Heart left ventricle (tissue), 16 donors: ENCODE measurements at places on chromosomes 16 and 17. TPM values are rescaled to one million over a fixed set of nuclear protein-coding genes. Genes with fewer than 3 reads are reported as not detected.
A peak's percentile ranks its signal among the peaks of the same experiment; 100 is the strongest.

Gene TEKT5
- 0.51 TPM for total RNA-seq

- peak overlapping the region; percentile 26 for H3K4me3 ChIP-seq
- DNase-seq = peak; percentile 87
- peaks cover 44% of the 10 kb centered on the region for H3K27me3 ChIP-seq
- H3K4me1 ChIP-seq = peaks cover 22% of the 10 kb centered on the region
- H3K36me3 ChIP-seq = no peaks in the 10 kb centered on the region
Observed at GRCh38 chr17:60139438-60140285, 10.1 kb upstream of the CA4 start.

DNA sequence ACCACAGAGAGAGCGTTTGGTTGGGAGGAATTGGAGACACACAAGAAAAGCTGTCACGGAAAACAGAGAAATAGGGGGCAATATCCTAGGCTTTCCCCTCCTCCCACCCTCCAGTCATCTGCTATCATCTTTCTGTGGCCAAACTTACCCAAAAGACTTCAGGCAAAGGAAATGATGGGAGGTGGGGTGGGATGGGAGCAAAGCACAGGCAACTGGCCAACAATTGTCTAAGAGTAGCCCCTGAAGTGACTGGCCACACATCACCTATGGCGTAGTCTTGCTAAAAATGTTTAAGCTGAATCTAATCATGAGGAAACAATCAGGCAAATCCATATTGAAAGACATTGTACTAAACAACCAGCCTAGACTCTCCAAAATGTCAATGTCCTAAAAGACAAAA is 46.9 kb upstream of the ALOX12 start:
- DNase-seq = no peak
- no peaks in the 10 kb centered on the region for H3K36me3 ChIP-seq
- H3K4me3 ChIP-seq = no peak overlapping the region
- no peak overlapping the region for H3K27ac ChIP-seq
- H3K27me3 ChIP-seq = no peaks in the 10 kb centered on the region

DNA sequence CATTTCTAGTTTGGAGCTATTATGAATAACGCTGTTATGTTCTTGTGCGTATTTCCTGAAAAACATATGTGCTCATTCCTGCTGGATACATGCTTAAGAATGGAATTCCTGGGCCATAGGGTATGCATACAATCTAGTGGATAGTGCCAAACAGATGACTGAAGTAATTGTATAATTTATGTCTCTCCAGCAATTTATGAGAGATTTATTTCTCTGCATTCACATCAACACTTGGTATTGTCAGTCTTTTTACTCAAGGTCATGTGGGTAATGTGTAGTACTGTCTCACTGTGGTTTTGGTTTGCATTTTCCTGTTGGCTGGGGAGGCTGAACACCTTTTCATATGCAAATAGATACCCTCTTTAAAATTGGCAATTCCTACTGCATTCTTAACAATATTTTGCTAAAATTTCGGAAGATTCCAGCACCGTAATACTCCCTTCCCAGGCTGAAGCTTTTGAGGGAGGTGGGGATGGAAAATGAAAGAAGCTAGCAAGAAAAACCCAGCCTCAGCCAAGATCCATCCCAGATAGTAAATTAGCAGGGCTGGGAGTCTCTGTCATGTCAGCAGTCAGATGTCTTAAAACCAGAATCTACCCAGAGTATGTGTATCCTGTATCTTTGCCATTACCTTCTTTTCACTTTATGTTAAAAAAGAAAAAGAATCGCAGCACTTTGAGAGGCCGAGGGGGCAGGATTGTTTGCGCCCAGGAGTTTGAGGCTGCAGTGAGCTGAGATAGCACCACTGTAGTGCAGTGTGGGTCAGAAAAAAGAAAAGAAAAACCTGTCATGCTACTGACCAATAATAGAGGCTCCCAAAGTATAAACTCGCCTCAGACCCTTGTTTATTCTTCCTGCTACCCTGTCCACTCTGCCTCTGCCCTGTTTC is 204.9 kb downstream of the LGALS9B start:
- H3K4me1 ChIP-seq = peaks cover 3% of the 10 kb centered on the region
- no peak overlapping the region for H3K27ac ChIP-seq
- no peaks in the 10 kb centered on the region for H3K27me3 ChIP-seq
- no peak for DNase-seq
- peaks cover 5% of the 10 kb centered on the region for H3K36me3 ChIP-seq

Gene CASKIN1
- total RNA-seq = 7.0 TPM

DNA sequence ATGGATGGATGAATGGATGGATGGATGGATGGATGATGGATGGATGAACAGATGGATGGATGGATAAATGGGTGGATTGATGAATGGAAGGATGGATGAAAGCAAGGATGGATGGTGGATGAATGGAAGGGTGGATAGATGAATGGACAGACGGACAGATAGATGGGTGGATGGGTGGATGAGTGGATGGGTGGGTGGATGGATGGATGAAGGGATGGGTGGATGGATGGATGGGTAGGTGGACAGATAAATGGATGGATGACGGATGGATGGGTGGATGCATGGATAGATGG is 14.9 kb downstream of the SRL start:
- DNase-seq = no peak
- H3K36me3 ChIP-seq = no peaks in the 10 kb centered on the region
- no peaks in the 10 kb centered on the region for H3K27me3 ChIP-seq

DNA sequence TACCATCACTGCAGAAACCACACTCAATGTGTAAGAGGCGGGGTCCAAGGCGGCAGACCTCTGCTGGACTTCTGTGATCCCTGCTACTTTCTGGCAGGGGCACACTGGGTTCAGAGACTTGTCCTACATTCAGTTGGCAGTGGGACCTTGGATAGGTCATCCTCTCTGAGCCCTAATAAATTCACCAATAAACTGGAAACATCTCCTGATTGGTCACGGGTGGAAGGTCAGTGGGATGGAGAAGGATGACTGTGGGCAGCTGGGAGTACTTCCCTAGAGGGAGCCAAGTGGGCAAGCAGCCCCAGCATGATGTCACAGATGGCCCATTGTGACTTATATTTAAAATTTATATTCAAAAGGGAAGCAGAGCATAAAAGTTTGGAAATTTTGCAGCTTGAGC is 49.7 kb downstream of the RNF112 start:
- no peaks in the 10 kb centered on the region for H3K36me3 ChIP-seq
- no peak overlapping the region for H3K27ac ChIP-seq
- peaks cover 4% of the 10 kb centered on the region for H3K4me1 ChIP-seq
- H3K4me3 ChIP-seq = no peak overlapping the region
- DNase-seq = no peak

Gene FSCN2
- not detected for total RNA-seq

DNA sequence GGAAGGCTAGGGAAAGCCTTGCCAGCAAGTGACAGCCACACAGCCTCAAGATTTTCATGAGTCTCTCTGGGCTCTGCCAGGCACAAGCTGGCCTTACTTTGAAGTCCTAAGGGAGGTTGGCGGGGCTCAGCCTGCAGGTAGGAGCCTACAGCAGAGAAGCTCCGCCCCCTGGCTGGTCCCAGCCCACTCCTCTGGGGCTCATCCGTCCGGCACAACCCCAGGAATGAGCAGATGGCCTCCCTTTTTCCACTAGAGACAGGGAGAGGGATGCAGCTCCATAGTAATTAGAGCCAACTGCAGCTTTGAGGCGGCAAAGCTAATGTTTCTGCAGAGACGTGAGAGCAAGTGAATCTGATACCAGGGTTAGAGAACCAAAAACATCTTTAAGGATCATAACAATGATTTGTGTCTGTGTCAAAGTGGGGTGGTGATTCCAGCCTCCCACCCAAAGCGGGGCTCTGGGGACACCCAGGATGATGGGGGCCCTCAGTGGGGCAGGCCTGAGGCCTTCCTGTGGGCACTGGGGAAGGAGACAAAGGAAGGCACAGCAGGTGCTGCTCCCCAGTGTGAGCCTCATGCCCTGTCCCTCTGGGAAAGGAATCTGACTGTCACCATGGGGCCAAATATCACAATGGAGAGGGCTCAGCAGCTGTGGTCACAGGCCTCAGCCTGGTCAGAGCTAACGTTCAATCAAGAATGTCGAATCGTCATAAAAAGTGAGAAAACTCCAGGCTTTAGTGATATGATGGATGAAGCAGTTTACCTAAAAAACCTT is 61.5 kb downstream of the RBFOX3 start:
- no peak overlapping the region for H3K27ac ChIP-seq
- DNase-seq = no peak
- no peaks in the 10 kb centered on the region for H3K27me3 ChIP-seq
- H3K4me3 ChIP-seq = no peak overlapping the region
- H3K36me3 ChIP-seq = no peaks in the 10 kb centered on the region
- H3K4me1 ChIP-seq = no peaks in the 10 kb centered on the region

- H3K36me3 ChIP-seq = no peaks in the 10 kb centered on the region
- no peak for DNase-seq
- no peaks in the 10 kb centered on the region for H3K4me1 ChIP-seq
- H3K27ac ChIP-seq = no peak overlapping the region
- no peak overlapping the region for H3K4me3 ChIP-seq
- no peaks in the 10 kb centered on the region for H3K27me3 ChIP-seq
Observed at GRCh38 chr16:49994006-49994405, 31.0 kb upstream of the CNEP1R1 start.

DNA sequence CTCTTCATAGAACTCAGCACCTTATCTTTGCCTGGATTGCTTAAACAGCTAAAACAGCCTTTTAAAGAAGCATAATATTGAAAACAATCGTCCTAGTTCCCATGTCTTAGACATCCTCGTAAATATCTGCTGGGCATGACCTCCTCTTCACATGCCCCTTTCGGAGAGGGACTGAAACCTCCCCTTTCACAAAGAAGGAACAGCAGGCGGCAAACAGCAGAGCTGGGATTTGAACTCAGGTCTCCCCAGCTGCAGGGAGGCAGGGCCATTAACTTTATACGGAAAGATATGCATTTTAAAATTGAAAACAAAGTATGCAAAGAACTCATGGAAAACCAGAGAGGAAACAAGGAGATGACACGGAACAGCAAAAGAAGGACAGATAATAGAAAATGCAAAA is 249.9 kb downstream of the FOXL1 start:
- no peak for DNase-seq
- no peak overlapping the region for H3K4me3 ChIP-seq
- no peaks in the 10 kb centered on the region for H3K4me1 ChIP-seq
- H3K36me3 ChIP-seq = no peaks in the 10 kb centered on the region

- no peak for DNase-seq
- no peak overlapping the region for H3K27ac ChIP-seq
- H3K27me3 ChIP-seq = no peaks in the 10 kb centered on the region
Observed at GRCh38 chr16:28104404-28104803, 40.9 kb upstream of the GSG1L start.

DNA sequence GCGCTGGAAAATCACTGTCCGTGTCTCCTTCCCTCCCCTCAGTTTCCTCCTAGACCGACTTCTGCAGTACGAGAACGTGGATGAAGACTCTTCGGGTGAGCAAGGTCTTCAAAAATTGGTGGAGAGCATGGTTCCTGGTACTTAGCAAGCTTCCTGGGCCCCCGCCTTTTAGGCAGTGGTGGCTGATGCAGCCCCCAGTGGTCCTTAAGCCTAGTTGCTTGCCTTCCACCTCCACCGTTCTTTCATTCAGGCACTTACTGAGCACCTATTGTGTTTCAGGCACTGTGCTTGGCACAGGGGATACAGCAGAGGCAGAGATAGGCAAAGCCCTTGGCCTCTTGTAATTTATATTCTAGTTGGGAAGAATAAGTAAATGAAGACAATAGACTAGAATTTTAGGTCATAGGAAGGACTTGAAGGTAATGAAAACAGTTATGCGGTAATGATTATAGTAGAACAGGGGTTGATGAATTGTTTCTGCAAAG is 767 bp downstream of the INO80E start:
- no peaks in the 10 kb centered on the region for H3K27me3 ChIP-seq
- H3K27ac ChIP-seq = peak overlapping the region; percentile 100
- H3K36me3 ChIP-seq = no peaks in the 10 kb centered on the region
- no peak for DNase-seq

DNA sequence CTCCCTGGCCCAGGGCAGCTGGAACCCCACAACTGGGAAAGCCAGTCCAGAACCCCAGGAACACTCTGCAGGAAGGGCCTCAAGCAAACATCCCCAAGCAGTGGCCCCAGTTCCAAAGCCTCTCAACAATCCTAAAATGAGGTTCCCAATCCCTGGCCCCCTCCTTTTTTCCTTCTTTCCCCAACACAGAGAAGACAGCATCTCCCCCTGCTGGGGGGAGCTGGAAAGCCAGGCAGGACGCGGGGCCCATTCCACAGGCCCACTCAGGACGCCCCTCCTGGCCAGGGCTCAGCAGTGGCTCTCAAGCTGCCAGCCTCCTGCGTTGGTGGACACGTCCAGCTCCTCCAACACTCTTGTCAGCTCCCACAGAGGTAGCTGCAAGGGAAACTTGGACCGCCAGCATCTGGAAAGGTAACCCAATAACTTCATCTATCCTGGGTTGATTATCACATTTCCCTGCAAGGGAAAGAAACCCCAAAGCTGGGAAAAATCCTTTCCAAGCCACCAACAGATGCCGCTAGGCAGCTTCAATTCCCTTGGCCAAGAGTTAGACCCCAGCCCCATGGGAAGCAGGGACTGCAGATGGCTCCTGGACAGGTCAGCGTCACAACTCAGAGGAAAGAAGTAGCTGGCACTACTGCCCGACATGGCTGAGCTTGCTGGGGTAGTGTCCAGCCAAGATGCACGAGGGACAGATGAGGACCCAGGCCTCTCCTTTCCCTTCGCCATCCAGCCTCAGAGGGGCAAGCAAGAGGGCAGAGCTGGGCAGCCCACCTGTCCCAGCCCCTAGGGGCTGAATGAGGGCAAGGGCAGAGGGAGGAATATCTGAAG is 7.6 kb downstream of the HDAC5 start:
- H3K27ac ChIP-seq = peak overlapping the region; percentile 13
- peaks cover 33% of the 10 kb centered on the region for H3K36me3 ChIP-seq
- peaks cover 61% of the 10 kb centered on the region for H3K4me1 ChIP-seq
- H3K4me3 ChIP-seq = no peak overlapping the region

GRCh38 chr16:57482845-57483545 is 3.3 kb downstream of the DOK4 start:
- H3K27me3 ChIP-seq = no peaks in the 10 kb centered on the region
- no peak for DNase-seq
- no peak overlapping the region for H3K4me3 ChIP-seq

- no peaks in the 10 kb centered on the region for H3K4me1 ChIP-seq
- no peaks in the 10 kb centered on the region for H3K36me3 ChIP-seq
- H3K27ac ChIP-seq = no peak overlapping the region
- no peak overlapping the region for H3K4me3 ChIP-seq
- no peaks in the 10 kb centered on the region for H3K27me3 ChIP-seq
Observed at GRCh38 chr17:56395787-56396186, 197.7 kb upstream of the NOG start.

DNA sequence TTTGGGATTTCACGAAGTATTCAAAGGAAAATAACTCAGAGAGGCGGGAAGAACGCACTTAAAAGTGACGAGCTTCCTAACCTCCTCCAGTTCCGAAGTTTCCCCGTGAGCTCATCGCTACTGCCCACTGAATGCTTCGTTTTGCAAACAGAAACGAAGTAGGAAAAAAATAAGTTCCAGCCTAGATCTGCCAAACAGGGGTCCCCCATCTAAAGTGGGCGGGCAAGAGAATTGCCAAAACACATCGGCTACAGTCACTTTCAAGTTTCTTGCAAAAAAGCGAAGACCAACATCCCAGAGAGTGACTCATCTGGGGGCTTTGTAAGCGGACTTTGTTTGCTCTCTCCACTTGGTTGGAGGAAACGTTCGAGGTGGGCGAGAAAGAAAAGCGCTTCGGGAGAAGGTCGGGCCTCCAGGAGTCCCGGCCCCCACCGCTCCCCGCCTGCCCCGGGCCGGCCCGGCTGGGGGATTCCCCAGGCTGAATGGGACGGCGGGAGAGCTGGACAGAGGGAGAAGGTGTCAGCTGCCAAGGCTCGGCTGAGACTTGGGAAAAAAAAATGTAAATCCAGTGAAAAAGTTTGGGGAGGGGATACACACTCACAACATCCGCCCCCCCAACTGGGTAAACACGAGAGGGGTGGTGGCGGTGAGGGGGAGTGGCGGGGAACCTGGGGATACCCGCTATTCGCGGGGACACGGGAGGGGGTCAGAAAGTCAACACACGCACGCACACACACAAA is 1.0 kb downstream of the VEZF1 start:
- peak; percentile 60 for DNase-seq
- no peaks in the 10 kb centered on the region for H3K27me3 ChIP-seq
- peaks cover 7% of the 10 kb centered on the region for H3K36me3 ChIP-seq
- H3K27ac ChIP-seq = peak overlapping the region; percentile 94
- peak overlapping the region; percentile 60 for H3K4me3 ChIP-seq
